Anterior cingulate cortex (tissue), 58 donors: ENCODE measurements at places on chromosomes 11 and 22.
A peak's percentile ranks its signal among the peaks of the same experiment; 100 is the strongest.

DNA sequence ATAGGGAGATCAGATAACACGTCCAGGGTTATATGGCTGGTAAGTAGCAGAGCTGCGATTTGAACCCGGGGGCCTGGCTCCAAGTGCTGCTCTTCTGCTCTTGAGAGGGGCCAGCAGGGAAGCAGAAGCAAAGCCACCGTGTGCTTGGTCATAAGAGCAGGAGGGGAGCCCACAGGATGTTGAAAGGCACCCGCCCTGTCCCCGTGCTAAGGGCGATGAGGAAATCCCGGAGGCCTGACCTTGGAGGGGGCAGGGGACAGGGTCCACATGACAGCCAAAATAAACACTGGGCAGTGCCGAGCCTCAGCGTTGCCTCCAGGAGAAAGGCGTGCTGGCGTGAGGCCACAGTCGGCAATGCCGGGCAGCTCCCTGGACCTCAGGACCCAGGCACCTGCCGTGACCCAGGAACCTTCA is 28.8 kb downstream of the TOM1 start:
- no peak for DNase-seq

DNA sequence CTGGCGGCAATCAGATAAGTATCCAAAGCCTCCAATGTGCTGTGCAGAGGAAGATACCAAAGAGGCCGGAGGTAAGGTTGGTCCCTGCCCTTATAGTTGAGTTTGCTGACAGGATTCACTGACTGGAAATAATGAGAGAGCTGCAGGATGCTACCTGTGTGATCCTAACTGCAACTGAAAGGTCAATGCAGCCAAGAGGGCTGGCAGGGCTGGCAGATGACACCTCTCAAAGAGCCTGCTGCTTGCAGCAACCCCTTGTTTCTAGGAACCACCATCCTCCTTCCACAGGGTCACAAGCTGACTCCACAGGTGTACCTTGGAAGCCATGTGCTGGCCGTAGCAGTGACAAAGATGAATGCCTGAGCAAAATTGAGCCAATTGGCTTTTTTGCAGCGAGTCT is 348.1 kb downstream of the DDX10 start:
- DNase-seq = no peak

DNA sequence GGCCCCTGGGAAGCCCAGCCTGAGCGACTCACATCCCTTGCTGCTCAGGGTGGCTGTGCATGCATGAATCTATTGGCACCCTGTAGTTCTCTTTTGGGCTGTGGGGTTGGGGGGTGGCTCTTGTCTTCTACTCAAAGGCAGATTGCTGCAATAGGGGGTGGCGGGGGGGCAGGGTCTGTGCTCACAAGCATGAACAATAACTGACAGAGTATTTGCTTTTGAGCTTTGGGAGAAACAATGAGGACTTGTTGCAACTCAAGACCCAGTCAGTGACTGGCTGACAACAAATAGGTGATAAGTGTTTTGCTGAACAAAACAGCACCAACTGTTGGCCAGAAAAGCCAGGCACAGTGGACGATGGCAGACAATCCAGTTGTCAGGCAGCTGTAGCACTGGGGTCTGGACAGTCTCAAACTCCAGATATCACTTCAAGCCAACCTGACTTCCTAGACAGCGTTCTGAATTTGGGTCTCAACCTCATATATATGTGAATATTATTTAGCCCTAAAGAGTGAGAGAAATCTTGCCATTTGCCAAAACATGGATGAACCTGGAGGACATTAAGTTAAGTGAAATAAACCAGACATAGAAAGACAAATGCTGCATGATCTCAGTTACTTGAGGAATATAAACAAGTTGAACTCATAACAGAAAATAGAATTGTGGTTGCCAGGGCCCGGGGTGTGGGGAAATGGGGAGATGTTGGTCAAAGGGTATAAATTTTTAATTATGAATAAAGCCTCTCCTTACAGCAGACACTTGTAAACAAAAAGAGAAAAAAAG is 61.7 kb downstream of the ME3 start:
- DNase-seq = no peak

DNA sequence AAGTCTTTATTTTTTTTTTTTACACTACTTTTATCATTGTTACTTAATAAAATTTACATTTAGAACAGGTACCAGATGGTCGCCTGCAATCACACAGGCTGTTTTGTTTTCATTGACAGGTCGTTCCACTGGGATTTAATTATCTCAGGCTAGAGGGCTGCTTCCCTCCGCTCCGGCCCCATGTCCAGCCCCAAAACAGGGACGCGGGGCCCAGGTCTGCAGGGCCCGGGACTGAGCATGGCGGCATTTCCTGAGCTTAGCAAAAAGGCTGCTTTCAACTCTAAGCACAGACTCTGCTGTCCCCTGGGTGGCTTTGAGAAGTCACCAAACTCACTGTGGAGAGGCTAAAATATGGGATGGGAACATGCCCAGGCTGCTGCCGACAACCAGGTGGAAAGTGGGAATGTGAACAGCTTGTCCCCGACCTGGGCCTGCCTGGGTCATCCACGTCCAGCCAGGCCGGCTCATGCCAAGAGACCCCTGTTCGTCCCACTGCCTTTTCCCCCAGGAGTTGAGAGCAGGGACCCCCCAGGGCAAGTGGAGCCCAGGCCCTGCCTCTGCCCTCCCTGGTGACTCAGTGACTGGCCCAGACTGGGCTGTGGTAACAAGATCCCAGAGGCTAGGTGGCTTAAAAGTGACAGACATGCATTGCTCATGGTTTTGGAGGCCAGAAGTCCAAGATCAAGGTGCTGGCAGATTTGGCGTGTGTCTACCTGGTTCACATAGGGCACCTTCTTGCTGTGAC is 150.0 kb downstream of the SHANK2 start:
- no peak for DNase-seq

GRCh38 chr11:83768489-83768888 is 482.3 kb upstream of the CCDC90B start:
- no peak for DNase-seq

DNA sequence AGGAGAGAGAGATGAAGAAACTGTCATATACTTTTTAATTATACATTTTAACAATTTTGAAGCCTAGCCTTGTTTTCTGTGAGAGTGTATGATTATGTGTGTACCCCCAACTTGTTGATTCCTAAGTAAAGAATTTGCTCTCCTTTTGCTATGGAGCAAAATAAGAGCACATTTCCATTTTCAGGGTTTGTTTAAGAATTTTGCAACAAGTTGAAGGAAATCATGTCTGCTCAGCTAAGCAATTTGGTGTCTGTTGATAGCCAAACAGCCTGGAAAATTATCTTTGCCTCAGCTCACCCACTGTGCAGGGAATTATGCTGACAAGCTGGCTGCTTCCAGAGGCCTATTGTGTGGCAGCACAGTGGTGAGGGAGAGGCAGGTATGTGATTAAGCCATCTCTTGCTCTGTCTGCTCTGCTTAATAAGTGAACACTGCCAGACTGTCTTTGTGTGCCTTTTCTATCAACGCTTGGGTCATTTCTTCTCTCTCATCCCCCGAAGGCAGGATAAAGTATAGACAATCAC is 135.1 kb upstream of the TTC12 start:
- DNase-seq = no peak

GRCh38 chr11:117479372-117479771 is 151.7 kb downstream of the CEP164 start:
- no peak for DNase-seq

DNA sequence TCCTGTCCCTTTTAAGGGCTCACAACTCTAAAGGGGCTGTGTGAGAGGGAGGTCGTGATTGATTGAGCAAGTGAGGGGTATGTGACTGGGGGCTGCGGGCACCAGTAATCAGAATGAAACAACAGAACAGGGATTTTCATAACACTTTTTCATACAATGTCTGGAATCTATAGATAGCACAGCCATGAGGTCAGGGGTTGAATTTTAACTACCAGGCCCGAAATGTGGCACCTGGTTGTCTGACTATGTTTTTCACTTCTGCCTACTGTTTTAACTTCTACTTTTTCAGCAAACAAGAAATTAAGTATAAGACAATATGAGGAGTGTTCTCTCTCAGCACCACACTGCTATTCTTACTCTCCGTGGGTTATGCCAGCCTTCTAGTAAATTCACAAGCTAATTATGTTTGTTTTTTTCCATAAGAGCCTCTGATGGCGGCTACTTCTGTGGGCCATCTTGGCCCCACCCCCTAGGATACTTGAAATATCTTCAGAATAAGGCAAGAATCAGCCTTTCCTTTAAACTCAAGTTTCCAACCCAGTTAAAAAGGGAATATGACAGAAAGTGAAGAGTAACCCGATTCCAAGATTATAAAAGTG is 552.8 kb upstream of the CHORDC1 start:
- DNase-seq = no peak

GRCh38 chr22:41437198-41437597 is 9.4 kb downstream of the TOB2 start:
- no peak for DNase-seq

DNA sequence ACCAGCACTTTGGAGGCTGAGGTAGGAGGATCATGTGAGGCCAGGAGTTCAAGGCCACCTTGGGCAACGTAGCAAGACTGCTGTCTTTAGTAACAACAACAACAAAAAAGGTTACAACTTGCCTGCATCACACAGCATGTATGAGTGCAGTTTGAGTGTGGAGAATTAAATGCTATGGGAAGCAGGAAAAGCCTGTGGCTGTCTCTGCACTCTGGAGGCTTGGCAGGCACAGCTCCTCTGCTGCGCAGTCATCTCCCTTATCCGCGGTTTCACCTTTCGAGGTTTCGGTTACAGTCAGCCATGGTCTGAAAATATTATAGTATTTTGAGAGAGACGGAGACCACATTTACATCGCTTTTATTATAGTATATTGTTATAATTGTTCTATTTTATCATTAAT is 2.9 kb downstream of the MICAL2 start:
- no peak for DNase-seq

- DNase-seq = no peak
These were observed 1.6 kb downstream of the CD59 start for GRCh38 chr11:33734441-33735270.

GRCh38 chr11:115477410-115477809 is 26.8 kb downstream of the CADM1 start:
- DNase-seq = no peak

GRCh38 chr11:112613051-112613972 is 347.9 kb upstream of the NCAM1 start:
- peak; percentile 17 for DNase-seq

- DNase-seq = no peak
These were observed 85.0 kb downstream of the ALX4 start for GRCh38 chr11:44224867-44225501.

DNA sequence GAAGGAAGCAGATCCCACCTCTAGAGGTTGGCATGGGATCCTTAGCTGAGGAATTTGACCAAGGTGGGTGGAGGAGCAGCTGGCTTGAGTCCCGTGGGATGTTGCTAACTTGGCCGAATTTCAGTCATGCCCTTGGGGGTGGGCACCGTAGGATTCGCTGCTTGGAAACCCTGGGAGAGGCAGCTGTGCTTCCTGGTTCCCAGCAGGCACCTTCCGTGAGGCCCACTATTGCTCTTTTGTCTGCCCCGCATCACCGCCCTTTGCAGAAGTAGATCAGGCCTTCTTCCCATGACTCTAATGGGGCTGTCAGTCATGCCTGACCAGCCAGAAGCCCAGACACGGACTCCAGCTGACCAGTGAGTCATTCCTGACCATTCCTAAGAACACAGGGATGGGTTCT is 292.3 kb upstream of the SYN3 start:
- DNase-seq = no peak

DNA sequence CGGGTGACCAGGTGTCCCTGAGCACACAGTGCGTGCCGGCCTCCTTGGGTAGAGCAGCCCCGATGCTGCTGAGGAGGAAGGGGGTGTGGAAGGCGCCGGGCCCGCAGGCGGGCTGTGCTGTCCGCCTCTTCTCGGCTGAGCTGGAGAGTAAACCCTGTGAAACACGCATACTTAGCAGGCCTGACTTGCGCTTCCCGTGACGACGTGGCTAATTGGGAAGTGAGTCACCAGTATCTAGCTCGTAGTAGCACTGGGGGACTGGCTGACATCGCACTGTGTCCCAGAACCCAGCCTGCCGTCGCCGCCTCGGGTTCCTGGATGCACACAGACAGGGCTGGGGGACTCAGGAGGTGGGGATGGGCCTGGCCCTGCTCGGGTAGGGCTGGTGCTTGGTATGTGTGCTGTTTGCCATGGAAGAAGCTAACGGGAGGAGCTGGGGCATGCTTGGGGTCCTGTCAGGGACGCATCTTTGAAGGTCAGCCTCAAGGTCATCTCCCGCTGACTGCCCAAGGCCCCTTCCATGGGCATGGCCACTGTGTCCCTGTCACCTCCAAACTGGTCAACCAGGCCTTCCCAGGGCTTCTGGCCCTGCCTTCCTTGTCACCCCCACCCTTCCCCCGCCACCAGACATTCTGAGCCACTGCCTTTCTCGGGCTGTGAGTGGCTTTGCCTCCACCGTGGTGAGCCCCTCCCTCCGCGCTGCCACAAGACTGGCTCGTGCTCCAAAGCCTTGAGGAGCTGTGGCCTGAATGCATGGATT is 1327.0 kb downstream of the BRD1 start:
- DNase-seq = no peak

GRCh38 chr11:119479685-119480275 is 56.8 kb upstream of the THY1 start:
- no peak for DNase-seq

- no peak for DNase-seq
These were observed 34.3 kb downstream of the TSPAN18 start for GRCh38 chr11:44760917-44761550.

- DNase-seq = no peak
These were observed 19.5 kb downstream of the MN1 start for GRCh38 chr22:27782088-27782487.

GRCh38 chr11:36280531-36280930 is 8.7 kb downstream of the COMMD9 start:
- DNase-seq = no peak

DNA sequence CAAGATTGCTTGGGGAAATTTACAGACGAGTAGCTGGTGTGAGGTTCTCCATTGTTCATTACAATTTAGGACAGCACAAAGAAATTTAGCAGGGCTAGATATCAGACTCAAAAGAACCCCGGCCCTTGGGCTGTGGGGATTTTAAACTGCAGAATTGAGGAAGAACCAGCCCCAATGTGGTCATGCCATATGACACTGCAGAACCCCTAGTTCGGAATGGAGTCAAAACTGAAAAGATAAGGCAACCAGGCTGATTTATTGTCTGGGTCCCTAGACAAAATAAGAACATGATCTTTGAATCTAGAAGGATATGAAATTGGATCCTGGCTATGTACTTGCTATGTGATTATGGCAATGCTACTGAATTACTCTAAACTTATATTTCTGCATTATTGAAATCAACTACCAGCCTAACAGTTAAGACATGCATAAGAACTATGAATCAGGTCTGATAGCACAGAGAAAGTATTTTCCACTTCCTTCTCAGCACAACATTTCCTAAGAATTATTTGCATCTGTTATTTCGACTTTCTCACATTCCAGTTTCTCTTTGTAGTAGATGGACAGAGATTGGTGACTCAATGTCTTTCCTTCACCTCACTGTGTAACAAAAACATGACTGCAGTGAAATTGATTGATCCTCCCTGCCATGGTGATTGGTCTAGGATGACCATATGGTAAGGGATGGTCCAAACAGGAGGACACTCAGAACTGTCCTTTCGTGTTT is 13.2 kb downstream of the MMP3 start:
- DNase-seq = no peak

DNA sequence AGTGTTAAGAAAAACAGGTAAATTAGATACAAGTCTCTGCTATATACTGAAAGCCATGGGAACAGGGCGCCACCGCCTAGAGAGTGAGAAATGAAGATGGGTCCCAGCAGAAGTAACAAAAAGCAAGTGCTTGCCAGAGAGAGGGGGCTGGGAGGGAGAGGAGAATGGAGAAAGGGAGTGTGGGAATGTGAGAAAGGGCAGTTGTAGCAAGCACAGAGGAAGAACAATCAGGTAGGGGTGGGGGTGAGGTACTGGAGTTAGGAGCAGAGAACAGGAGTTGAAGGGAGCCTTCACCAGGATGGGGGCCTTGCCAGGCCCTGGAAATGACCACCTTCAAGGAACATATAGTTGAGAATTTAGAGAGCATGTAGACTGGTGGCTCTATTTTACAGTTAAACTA is 66.8 kb downstream of the TCF20 start:
- no peak for DNase-seq
